ENCODE measurements at places on chromosomes 12 and 14.

DNA sequence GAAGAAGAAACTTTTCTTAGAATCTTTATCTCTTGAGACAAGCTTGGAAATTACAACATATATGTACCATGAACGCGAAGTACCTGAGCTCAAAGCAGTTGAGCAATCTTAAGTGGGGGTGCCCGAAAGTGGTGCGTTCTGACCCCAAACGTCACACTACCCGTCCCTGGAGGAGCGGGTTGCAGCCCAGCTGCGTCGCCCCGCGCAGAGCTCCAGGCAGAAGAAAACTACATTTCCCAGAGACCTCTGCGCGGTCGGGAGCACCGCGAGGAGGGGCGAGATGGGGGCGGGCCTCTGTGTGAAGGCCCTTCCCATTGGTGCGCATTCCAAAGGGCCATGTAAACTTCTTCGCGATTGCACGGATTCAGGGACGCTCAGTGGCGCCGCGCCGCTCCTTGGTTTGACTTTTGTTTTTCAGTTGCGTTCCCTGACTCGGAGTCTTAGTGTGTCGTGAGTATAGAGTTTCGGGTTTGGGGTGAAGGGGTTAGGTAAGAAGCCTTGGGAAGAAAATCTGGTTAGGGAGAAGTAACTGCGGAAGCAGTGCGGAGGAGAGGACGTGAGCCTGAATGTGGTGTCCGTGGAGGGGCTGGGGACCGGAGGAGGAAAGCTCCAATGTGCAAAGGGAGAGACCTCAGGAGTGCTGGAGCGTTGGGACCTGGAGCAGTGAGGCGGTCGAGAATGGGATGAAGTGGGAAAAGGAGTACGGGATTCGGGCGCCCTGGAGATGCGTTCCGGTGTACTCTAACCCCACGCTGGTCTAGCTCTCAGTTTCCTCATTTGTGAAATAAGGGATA, at the start of gene CCDC77:
Gene CCDC77 (plus strand): TSS at position 410 of the 794 bp plus-strand sequence. CDS start 7,740 bp downstream, outside the sequence.
- DNase-seq, result no peak

- no peak for DNase-seq
These were observed 381.5 kb downstream of the ALG10 start for GRCh38 chr12:34403706-34404376.

GRCh38 chr12:63949902-63950301, 105.4 kb downstream of the SRGAP1 start:
- DNase-seq, result peak; percentile 62

- DNase-seq, result no peak
These were observed 33.9 kb downstream of the DYRK4 start for GRCh38 chr12:4595881-4596280.

DNA sequence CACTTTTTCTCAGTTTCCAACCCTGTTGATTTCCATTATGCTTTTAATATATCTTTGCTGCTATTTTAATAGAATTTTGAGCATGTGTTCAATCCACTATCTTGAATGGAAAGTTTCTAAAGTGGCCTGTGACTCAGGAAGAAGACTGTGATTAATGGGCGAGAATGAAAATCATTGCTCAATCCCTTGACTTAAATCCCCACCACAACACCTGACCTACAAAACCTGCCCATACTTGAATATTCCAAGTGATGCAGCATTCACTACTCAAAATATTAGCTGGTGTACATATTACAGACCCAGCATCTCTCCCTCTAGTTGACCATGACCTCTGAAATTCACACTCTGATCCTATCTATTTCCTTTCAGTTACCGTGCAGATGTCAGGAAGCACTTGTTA, 1.3 kb upstream of the OAS3 start:
- no peak for DNase-seq

- no peak for DNase-seq
These were observed 243.8 kb upstream of the NPAS3 start for GRCh38 chr14:32694795-32695449.

DNA sequence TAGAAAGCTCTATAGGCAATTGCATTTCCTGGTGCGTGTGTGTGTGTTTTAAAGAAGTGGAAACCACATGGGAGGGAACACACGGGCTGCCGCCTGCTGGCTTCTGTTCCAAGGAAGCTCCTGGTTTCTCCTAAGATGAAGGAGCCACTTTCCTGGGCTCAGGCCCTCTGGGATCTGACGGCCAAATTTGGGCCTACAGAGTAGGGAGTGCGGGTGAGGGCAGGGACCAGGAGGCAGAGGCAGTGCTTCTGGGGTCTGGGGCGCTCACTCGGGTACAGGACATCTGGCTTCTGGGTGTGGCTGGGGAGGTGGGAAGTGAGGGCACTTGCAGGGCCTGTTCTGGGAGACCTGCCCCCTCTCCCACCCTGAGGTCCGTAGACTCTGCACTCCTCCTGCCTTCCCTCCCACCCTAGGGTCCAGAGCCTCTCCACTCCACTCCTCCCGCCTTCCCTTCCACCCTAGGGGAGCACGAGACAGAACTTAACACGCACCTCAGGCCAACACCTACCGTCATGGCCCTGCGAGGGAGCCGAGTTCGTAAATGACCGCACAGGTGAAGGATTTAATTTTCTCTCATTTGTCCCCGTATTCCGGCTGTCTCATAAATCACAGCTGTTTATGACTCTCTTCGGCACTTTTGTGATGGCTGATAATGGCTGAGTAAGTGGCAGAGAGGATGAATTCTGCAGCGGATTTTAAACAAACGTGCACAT, 127.7 kb downstream of the KIF26A start:
- DNase-seq, result no peak

DNA sequence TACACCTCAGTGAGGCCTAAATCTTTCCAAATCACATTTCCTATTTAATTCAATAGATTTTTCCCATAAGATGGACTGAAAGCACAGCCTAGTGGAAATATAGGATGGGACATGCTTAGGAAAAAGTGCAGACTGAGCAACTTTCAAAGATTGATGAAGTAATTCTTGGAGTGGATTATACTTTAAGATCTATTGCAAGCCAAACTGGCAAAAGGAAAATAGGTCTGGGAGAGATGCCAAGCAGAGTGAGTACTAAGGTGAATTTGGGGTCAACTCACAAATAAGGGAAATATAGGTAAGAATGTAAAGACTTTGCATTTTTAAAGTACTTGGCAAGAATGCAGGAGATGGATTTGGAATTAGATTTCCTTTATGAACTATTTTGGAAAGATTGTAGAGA, 170.2 kb upstream of the FOXG1 start:
- no peak for DNase-seq

DNA sequence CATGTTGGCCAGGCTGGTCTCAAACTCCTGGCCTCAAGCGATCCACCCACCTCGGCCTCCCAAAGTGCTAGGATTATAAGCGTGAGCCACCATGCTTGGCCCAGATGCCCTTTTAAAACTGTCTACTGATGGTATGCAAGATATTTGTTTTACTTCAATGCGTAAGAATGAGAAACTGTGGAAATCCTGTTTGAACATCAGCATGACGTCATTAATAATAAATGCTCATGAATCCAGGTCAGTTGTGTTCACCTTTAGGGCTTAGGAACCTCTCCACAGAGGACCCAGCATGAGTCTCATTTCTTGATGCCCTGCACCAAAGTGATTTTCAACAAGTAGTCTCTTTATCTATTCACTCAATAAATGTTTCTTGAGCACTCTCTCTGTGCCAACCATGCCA, 34.5 kb upstream of the FOS start:
- DNase-seq, result no peak

GRCh38 chr12:697481-697880, 34.2 kb upstream of the NINJ2 start:
- no peak for DNase-seq

- DNase-seq, result no peak
These were observed 43.0 kb downstream of the EEA1 start for GRCh38 chr12:92886131-92886530.

- DNase-seq, result no peak
These were observed 90.4 kb downstream of the SLC24A4 start for GRCh38 chr14:92413379-92413778.

DNA sequence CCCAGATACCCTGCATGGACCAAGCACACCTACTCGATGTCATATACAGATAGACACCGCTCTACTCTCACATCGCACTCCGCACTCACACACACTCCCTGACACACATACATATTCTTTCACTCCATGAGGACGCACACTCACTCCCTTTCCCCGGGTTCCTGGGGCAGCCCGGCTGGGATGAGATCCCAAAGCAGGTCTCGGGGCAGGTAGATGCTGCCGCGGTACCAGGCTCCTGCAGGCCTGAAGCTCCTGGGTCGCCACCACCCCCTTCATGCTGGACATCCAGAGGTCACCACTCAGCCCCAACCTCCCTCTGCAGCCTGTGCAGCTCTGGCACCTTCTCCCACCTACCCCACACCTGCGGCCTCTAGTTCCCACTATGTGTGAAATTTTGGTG, 2.3 kb downstream of the C1QL4 start:
- DNase-seq, result no peak

DNA sequence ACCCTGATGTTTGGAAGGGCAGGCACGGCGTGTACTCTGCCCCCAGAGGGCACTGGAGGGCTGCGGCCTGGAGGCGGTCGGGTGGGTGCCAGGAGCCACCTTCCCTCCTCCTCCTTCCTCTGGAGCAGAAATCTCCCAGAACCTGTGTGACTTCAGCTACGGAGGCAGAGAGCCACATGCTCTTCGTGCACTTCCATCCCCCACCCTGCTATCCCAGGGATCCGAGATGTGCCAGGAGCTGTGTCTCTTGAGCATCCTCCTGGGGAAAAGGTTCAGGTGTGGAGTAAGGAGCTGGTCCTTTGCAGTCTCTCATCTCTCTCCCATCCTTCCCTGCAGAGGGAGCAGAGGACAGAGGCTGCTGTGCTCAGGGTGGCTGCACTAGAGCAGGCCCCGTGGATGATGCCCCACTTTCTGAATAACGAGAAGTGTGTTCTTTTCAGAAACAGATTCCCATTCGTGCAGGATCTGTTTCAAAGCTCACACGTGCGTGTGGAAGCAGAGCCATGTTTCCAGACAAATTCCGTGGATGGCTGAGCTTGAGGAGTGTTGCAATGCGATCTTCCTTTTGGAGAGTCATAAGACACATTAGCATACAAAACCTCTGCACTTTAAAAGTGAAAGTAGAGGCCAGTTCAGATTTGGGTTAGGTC, 162.9 kb downstream of the ADGRD1 start:
- no peak for DNase-seq

DNA sequence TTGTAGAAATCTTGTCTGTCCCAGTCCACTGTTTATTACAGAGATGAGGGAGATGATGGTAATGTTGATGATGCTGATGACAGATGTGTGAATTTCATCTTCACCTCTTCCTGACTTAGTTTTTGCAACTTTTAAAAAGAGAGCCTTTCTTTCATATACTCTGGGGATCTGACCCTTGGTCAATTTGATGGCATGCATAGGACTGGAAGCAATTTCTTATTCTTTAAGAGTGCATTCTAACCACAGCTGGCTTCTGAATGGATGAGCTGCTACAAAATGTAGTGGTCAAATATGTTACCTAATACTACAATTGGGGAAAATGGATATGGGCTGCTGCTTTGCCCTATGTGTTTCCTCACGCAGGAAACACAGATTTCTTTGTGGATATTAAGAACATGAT, 80.8 kb downstream of the MYRFL start:
- no peak for DNase-seq

DNA sequence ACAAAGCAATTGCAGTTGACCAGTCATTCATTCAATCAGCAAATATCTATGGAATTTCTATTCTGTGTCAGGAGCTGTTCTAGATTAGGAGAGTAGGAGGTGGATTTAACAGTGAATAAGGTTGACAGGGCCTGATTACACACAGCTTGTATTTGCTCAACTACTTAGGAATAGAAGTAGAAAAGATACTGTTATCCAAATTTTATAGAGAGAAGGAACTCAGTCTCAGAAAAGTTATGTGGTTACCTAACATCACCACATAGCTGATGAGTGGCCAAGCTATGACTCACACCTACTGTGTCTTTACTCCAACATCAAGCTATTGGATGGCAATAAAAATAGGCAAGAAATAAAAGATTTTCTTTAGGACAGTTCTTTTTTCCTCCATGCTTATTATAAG, 374.8 kb downstream of the RMST start:
- no peak for DNase-seq

DNA sequence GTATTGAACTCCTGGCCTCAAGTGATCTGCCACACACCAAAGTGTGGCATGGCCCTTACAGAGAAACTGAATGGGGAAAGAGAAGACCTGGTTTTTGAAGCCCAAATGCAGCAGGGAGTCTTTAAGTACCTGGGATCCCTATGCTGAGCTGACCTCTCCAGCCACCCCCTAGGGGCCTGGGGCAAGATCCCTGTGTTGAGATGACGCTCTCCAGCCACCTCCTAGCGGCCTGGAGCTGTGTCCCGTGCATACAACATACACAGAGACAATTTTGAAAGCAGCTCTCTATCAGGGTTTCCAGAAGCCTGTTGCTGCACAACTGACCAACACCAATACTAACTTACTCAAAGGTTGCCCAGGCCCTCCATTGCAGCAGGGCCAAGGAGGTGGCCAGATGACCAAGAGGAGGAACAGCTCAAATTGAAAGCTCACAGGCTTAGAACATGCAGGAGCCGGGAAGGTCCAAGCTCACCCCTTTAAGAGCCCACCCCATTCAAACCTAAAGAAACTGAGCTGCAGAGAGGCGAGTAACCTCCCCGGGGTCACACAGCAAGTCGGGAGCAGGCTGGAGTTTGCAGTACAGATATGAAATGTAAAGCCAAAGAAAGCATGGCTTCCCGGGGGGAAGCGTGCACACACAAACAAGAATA, 31.5 kb downstream of the TTC7B start:
- no peak for DNase-seq

GRCh38 chr14:59137256-59137655, 51.2 kb upstream of the DAAM1 start:
- DNase-seq, result no peak

GRCh38 chr12:46958599-46959290, 120.7 kb upstream of the PCED1B start:
- DNase-seq, result no peak

- no peak for DNase-seq
These were observed 108.1 kb upstream of the HIF1A start for GRCh38 chr14:61587081-61587713.

DNA sequence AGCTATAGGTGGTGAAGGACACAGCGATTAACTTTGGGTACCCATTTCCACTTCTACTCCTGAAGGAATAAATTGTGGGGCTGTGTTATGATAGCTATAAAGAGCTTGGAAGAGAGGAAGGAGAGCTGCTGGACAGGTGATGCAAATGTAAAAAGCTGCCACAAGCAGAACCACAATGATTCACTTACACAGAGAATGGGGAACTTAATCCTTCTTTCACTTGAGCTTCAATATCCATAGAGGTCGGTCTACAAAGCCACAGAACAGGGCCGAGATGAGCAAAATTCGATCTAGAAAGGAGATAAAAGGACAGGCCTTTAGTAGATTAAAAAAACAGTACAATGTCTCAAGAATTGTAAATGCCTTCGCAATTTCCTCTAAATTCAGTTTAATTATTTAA, 831.1 kb downstream of the LRFN5 start:
- DNase-seq, result no peak

GRCh38 chr12:113062502-113063395, 6.2 kb downstream of the DTX1 start:
- DNase-seq, result no peak

All from hippocampal formation (tissue), 2 donors.